Activated CD4-positive, alpha-beta T cell treated with anti-CD3 and anti-CD28 coated beads, Interleukin-2, Interleukin-4, amounts not matched to agents 100 ng/mL and 50 ng/mL, durations not matched to agents 16 hours and 8 hours (primary cell): ENCODE measurements at places on chromosomes 13 and 19.

DNA sequence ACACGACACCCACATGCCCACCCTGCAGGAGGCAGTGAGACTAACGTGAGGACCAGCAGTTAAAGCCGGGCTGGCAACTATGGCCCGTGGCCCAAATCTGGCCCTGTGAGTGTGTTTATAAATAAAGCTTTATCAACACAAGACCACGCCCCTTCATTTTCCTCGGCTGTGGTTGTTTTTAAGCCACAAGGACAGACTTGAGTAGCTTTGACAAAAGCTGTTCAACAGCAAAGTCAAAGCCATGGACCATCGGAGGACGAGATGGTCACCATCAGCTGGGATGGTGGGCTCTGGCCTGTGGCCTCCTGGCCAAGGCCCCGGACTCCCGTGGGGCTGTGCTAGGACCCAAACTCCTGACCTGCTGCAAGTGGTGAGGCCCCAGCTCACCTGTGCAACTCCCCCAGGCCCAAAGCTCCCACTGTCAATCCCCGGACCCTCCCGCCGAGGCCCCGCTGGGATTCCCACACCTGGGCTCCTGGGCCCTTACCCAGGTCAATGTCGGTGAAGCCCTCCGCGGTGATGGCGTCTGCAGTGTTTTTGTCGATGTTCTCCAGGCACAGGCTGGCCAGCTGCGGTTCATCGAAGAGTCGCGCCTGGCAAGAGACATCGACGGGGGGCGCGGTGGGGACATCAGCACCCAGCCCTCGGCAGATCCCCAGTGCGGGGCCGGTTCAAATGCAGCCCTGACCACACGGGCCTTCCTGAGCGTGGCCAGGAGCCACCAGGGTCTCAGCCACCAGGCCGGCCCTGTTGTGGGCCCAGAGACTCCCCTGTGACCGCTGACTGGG lies 25.1 kb downstream of the BTBD2 start:
- DNase-seq = no peak

GRCh38 chr19:1395194-1396018 lies 5.9 kb downstream of the GAMT start:
- no peak for DNase-seq

DNA sequence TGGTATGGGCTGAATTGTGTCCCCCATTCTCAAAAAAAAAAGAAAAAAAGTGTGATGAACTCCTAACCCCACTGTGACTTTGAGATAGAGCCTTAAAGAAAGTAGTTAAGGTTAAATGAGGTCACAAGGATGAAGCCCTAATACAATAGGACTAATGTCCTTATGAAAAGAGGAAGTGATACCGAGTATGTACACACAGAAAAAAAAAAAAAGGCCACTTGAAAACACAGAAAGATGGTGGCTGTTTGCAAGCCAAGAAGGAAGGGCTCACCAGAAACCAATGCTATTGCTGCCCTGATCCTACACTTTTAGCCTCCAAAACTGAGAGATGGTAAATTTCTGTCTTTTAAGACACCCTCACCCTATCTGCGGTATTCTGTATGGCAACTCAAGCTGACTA lies 955.6 kb downstream of the PCDH17 start:
- DNase-seq = no peak

DNA sequence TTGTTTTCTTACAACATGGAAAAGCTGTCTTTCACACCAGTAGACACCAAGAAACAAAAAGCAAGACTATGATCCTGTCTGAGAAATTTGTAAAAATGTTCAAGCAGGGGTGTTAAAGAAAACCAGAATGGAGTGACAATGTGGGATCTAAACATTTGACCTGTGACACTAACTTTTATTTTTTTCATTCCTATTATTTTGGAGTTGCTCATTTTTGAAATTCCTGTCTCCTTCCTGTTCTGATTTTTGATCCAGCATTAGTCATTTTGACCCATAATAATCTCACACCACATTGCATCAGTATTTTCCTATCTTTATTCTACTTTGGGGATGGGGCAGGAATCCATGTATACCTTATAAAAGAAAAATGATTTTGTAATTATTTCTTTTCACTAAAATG lies 164.2 kb downstream of the DLEU7 start:
- no peak for DNase-seq

GRCh38 chr19:56980906-56981305 lies 138.9 kb upstream of the USP29 start:
- DNase-seq = no peak

DNA sequence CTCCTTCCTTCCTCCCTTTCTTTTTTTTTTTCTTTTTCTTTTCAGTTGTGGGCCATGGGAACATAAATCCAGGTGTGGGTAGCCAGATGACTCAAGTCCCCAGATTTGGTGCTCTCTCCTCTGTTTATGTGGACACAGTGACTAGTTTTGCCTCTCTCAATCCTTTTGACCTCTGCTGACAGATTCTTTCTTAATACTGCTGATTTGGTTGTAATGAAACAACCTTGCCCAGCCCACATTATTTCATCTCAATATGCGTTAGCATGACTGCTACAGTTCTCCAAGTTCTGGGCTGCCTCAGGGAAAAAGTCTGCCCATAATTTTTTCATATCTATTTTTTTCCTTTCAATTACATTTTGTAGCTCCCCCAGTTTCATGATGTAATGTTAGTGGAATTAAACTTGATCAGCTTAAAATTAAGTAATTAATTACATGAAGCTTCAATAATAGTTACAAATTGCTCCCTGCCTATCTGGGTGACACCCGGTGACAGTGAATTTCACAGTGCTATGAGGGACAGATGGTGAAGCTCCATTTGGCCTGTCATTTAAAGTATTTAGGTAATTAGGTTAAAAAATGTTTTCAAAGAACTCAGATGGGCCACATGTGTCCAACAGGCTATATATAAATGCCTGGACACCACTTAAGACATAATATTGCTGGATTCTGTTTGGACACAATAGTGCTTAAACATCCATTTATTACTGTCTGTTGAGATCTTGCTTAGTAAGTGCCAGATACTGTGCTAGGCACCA lies 118.8 kb upstream of the FRY start:
- DNase-seq = no peak

GRCh38 chr19:7817801-7818200 lies 12.2 kb upstream of the EVI5L start:
- DNase-seq = no peak

- DNase-seq = no peak
Measured at GRCh38 chr13:51643105-51643881, 59.0 kb downstream of the WDFY2 start.

DNA sequence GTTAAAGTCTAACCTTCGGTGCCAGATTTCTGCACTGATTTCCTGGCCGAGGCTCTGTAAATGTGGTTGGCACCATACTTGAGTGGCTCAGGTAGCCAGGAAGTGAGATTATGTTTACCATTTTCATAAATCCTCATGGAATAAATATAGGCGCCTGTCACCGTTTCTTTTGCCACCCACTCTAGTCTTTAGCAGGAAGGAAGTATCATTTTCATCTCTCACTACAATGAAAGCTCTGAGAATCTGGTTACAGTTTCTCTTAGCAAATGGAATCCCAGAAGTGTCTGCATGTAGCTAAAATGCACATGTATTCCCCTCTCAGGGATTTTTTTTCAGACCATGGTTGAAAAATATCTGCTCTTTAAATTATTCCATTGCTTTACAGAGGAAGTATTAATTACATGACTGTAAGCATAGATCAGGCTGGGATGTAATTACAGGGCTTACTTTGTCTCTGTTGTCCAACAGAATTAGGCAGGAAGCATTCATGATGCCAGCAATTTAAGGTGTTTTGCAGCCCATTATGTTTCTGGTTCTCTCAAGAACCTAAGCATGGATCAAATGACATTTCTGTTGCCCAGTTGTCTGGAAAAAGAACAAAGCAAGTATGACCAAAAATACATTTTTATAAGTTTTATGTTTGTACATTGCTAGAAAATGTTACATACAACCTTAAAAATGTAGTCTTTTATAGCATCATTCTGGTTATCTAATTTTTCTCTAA lies 221.7 kb upstream of the SPRY2 start:
- no peak for DNase-seq

- no peak for DNase-seq
Measured at GRCh38 chr13:106275446-106276032, 259.9 kb downstream of the EFNB2 start.

DNA sequence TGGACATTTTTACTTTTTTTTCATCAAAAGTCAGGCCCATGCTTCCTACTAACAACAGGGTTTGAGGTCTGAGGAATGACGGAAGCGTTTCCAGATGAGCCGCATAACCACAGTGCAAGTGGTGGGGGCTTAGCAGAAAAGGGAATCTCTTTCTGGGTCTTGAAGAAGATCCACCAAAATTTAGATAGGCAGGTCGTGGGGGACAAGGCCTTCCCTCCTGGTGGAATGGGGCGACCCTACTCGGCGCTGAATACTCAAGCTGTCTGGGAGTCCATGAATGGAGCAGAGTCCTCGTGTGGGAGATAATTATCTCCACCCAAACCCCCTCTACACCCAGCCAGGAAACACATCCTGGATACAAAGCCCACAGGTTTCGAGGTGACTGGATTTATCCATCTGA lies 36.9 kb downstream of the CARS2 start:
- DNase-seq = no peak

GRCh38 chr13:99150575-99151361 lies 49.9 kb upstream of the UBAC2 start:
- no peak for DNase-seq

- DNase-seq = no peak
Measured at GRCh38 chr13:27125357-27126282, 46.0 kb downstream of the USP12 start.

- no peak for DNase-seq
Measured at GRCh38 chr19:43820098-43820883, 6.8 kb upstream of the ZNF283 start.

DNA sequence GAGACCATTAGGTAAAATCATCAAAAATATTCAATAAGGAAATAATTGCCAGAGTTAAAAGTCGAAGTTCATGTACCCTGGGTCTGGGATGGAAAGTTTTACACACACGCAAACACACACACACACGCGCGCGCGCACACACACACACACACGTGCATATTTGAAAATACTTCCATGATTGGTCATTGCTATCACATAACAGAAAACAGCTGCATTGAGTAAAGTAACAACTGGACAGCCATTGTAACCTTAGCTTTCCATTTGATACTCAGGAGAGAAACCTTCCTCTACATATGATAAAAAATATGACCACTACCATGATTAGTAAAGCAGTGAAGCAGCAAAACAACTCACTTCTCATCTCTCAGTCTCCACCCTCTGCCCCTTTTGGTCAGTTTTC lies 490.0 kb upstream of the SGCG start:
- no peak for DNase-seq

GRCh38 chr13:23460921-23461320 lies 27.4 kb upstream of the SACS start:
- DNase-seq = no peak
